ENCODE measurements at places on chromosomes 16 and 17.

GRCh38 chr17:12230481-12231354 is 210.0 kb downstream of the MAP2K4 start:
- no peak overlapping the region for H3K4me3 ChIP-seq
- no peaks in the 10 kb centered on the region for H3K4me1 ChIP-seq
- no peaks in the 10 kb centered on the region for H3K27me3 ChIP-seq
- no peak overlapping the region for H3K27ac ChIP-seq
- no peaks in the 10 kb centered on the region for H3K36me3 ChIP-seq
- no peak for DNase-seq

DNA sequence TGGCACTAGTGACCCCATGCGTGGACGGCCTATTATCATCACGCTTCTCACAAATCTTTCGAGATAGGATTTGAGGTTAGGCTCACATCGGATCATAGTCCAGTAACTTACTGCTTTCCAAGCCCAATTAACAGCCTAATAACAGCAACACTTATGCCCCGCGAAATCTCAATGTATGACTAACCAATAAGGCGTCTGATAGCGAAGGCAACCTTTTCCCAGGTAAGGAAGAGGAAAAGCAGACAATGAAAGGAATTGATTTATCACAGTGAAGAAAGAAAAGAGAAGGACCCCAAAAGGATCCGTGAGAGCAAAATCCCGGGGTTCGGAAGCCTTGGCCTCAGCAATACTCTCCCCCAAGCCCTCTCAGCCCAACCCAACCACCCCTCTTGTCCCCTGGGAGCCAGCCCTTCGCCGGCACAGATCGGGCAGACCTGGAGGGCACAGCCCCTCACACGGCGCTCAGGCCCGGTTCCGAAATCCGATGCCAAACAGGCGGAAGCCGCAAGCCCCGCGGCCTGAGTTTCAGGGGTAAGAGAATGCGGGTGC is 534 bp downstream of the GPATCH8 start:
- DNase-seq: no peak
- peak overlapping the region; percentile 97 for H3K4me3 ChIP-seq
- H3K36me3 ChIP-seq: no peaks in the 10 kb centered on the region
- peak overlapping the region; percentile 97 for H3K27ac ChIP-seq
- H3K4me1 ChIP-seq: peaks cover 62% of the 10 kb centered on the region

GRCh38 chr16:81668243-81669097 is 110.6 kb upstream of the PLCG2 start:
- H3K4me1 ChIP-seq: peaks cover 24% of the 10 kb centered on the region
- no peak for DNase-seq
- peaks cover 14% of the 10 kb centered on the region for H3K36me3 ChIP-seq
- H3K27me3 ChIP-seq: peaks cover 8% of the 10 kb centered on the region
- peak overlapping the region; percentile 88 for H3K27ac ChIP-seq
- H3K4me3 ChIP-seq: no peak overlapping the region

GRCh38 chr17:4704991-4705390 is 1.1 kb upstream of the PELP1 start:
- peaks cover 2% of the 10 kb centered on the region for H3K27me3 ChIP-seq
- no peaks in the 10 kb centered on the region for H3K36me3 ChIP-seq
- no peak for DNase-seq
- H3K27ac ChIP-seq: peak overlapping the region; percentile 94
- H3K4me1 ChIP-seq: peaks cover 42% of the 10 kb centered on the region

DNA sequence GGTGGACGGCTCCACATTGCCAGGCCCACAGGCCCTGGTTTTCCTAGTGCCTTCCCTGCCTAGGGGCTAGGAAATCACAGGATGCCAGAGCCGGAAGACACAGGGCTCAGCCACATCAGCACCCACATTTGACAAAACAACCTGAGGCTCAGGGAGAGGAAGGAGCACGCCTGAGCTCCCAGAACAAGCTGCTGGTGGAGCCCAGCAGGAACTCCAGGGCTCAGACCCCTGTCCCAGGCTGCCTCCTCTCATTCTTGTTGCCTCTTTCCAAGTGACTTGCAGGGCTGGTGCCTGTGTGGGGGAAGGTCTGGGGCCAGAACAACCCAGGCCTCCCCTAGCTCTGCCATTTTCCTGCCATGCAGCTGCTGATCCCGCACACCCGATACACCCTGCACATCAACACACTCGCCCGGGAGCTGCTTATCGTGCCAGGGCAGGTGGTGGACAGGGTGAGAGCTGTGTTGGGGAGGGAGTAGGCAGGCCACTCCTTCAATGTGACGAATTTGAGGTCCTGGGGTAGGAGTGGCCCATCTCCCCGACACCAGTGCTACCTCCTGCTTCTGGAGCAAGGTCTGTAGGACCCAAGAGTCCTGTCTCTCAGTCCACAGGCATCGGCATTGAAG is 7.6 kb downstream of the ALOX15B start:
- DNase-seq: no peak
- H3K27me3 ChIP-seq: peaks cover 4% of the 10 kb centered on the region
- no peaks in the 10 kb centered on the region for H3K36me3 ChIP-seq
- peaks cover 3% of the 10 kb centered on the region for H3K4me1 ChIP-seq
